HT1080 (cell line): ENCODE measurements at places on chromosomes 16 and 17.
A peak's percentile ranks its signal among the peaks of the same experiment; 100 is the strongest.

DNA sequence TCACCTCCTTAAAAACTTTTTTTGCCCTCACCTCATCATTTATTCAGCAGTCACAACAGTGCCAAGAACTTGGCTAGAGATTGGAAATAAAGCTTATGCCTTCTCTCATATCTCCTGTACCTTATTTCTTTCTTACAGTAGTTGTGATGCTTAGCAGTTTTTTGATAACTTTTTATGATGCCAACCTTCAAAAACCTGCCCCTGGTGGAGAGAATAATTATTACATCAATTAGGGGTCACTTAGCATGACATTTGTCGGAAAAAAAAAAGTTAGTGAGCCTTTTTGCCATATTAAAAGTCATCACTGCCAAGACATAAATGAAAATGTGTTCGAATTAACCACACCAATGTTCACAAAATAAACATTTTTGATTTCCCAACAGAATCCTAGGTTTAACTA is 296.6 kb downstream of the WWOX start:
- no peak for DNase-seq

- no peak for DNase-seq
These were observed 4.4 kb downstream of the DHRS7B start for GRCh38 chr17:21131137-21131536.

GRCh38 chr16:30768583-30769181 is 6.6 kb downstream of the RNF40 start:
- DNase-seq: no peak

- DNase-seq: no peak
These were observed 2.3 kb downstream of the LCAT start for GRCh38 chr16:67941469-67942199.

DNA sequence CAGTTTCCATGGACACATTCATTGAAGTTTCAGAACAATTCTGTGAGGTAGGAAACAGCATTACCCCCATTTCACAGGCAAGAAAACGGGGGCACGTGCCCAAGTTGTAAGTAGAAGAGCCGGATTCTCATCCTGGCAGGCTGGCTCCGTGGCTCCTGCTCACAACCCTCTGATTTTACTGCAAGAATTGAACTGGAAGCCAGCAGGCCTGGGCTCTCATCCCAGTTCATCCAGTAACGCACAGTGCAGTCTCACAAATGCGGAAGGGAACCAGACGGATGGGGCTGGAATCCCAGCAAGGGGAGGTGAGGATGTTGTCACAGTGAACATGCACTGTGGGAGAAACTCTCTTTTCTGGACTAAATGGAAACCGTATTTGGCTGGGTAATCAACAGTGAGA is 40.7 kb upstream of the DOC2B start:
- no peak for DNase-seq

- no peak for DNase-seq
These were observed 37.7 kb downstream of the RNF135 start for GRCh38 chr17:31008374-31009041.

GRCh38 chr16:84519855-84520254 is 15.4 kb upstream of the MEAK7 start:
- DNase-seq: no peak

DNA sequence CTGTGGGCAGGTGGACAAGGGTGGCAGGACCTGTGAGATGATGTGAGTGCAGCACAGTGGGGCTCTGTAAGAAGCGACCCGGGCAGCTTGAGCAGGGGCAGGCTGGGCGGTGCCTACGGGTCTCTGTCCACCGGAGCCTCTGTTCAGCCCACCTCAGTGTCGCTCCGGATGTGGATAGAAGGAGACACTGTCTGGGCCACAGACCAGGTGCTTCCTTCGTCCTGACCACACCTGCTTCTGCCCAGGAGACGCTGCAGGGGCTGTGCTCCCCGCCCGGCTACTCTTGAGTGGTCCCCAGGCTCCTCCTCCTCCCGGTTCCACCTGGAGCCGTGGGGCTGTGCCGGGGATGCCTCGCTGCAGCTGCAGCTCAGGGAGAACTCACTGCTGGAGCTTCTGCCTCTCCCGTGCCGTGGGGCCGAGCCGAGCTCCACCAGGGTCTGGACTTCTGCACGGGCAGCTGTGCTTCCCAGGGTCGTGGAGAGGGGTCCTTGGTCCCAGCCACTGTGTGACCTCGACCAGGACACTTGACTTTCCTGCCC is 21.5 kb downstream of the METRNL start:
- DNase-seq: no peak

- DNase-seq: no peak
These were observed 39.0 kb upstream of the TEKT3 start for GRCh38 chr17:15380446-15380845.

DNA sequence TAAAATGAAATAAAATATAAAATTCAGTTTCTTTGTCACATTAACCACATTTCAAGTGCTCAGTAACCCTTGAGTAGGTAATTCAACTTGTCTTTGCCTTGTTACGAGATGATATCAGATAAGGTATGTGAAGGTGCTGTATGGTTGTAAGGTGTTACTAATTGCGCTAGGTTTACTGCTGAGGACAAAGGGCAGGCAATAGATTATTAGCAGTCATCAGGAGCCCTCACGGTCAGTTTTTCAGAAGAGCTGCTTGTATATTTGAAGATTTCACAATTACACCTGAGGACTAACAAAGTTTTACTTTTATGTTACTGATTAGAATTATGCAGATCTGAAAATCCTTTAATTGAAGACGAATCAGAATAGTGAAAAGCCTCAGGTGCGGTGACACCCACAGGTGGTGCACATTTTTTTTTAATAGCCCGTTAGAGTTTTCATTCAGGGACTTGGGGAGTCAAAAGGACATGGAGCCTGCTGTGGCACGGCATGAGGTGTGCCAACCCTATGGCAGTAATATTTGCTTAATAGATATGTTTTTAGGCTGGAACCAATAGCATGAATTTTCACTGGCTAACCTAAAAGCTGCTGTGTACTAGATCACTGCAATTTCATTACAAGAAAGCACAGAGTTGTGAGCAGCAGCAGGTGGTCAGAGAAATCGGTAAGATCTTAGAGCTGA is 16.4 kb downstream of the NDEL1 start:
- DNase-seq: no peak

GRCh38 chr17:7997186-7997585 is 5.2 kb upstream of the GUCY2D start:
- DNase-seq: peak; percentile 49

DNA sequence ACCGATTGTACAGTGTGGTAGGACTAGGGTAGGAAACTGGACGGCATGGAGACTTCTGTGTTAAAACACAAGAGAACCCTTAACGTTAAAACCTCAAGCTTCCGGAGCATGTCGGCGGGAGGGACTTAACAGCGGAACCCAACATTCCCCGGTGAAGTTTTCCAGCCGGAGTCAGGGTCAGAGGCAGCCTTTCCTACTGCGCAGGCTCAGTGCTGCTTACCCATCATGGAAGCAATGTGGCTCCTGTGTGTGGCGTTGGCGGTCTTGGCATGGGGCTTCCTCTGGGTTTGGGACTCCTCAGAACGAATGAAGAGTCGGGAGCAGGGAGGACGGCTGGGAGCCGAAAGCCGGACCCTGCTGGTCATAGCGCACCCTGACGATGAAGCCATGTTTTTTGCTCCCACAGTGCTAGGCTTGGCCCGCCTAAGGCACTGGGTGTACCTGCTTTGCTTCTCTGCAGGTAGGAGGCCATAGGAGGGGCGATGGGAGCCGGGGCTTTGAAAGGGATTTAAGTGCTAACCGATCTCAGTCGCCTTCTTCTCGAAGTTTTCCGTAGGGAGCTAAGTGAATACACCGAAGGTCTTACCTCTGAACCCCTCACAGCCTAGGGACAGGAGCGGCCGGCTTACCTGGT is at the start of gene PIGL:
TSS of gene PIGL (plus strand) at position 209 of the 634 bp plus-strand sequence. CDS start at position 226, 17 bp downstream.
- peak; percentile 85 for DNase-seq

DNA sequence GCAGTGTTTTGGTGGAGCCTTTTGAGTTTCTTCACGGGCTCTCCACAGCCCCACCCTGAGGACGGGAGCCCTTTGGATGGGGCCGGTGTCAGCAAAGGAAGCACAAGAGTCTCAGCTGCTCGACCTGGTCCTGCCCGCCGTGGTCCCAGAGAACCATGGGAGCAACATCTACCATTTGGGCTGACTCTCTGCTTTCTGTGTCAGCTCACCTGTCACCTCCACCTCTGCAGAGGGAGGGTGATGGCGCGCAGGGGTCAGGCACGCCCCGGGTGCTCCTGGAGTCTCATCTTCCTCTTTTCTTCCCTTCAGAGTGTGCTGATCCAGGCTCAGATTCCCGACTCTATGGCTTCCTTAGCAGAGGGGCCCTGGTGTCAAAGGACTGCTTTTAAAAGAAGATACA is 171.7 kb downstream of the LAT start:
- DNase-seq: no peak

DNA sequence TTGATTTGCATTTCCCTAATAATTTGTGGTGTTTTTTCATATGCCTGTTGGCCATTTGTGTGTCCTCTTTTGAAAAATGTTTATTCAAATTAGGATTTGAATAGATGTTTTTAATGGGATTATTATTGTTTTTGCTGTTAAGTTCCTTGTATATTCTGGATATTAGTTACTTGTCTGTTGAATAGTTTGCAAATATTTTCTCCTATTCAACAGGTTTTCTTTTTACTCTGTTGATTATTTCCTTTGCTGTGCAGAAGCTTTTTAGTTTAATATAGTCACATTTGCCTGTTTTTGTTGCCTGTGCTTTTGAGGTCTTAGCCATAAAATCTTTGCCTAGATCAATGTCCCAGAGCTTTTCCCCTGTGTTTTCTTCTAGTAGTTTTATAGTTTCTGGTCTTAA is 9.6 kb downstream of the GDE1 start:
- no peak for DNase-seq

- DNase-seq: no peak
These were observed 49.2 kb upstream of the NLK start for GRCh38 chr17:27993161-27993695.

- DNase-seq: no peak
These were observed at the start of gene ARL5C for GRCh38 chr17:39165841-39166349. ARL5C (minus strand) TSS chr17:39166161; CDS start chr17:39165760, 401 bp downstream.

DNA sequence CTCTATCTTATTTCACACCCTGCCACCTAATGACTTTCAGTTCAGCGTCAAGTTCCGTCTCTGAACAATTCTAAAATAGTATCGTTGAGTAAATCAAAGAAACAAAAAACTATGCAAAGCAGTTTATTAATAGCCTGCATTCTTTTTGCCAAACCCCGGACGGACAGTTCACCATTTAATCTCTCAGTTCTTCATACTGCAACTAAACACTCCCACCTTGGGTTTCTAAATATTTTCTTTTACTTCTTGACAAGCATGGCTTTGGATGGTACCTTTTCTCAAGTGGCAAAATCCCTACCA is 1.2 kb downstream of the MYH11 start:
- DNase-seq: no peak

- no peak for DNase-seq
These were observed 2.5 kb upstream of the ATP6V0C start for GRCh38 chr16:2511128-2511800.

GRCh38 chr17:66459811-66460270 is 157.4 kb downstream of the PRKCA start:
- peak; percentile 97 for DNase-seq

DNA sequence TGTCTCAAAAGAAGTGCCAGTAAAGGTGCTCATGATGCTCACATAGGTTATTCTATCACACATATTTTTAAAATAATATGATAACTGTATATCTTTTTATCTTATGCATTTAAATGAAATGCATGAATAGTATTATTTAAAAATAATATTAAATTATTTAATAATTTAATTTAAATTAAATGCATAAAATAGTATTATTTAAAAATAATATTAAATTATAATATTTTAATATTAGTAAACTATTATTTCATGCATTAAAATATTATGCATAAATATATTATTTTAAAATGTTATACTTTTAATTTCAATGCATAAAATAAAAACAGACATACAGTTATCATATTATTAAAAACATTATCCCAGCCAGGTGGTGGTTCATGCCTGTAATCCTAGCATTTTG is 33.4 kb downstream of the TMC7 start:
- DNase-seq: no peak

DNA sequence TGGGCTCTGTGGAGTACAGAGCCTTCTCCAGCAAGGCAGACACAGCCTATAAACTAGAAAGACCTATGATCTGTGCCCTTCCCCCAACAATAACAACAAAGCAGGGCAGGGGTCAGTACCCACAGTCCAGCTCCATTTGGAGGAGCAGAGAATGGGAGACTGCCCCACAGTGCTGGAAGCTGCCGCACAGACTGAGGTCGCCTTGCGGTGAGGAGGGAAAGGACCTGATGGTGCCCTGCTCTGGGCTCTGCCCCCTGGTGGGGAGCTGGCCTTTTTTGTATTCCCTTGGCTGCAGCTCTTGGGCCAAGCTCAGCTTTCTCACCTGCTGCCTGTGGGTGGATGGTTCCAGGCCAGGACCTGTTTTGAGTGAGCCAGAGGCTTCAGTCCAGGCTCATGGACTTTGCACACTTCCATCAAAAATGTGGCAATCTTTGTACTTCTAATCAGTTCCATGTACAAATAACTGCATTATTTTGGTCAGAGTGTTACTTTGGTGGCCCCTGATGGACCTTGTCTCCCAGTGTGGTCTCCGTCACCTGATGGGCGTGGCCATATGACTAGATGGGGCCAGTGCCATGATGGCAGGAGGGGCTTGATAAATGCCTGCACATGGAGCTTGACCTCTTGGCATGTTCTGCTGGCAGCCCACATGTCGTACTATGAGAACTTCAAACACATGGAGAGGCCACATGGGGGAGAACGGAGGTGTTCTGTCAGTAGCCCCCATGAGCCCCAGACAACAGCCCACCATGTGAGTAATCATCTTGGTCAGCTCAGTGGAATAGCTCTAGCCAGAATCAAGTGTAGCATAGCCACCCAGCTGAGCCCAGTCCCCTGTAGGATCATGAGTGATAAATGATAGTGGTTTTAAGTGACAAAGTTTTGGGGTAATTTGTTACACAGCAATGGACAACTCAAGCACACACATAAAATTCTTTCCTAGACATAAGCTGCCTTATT is 24.2 kb downstream of the B9D1 start:
- DNase-seq: peak; percentile 40

DNA sequence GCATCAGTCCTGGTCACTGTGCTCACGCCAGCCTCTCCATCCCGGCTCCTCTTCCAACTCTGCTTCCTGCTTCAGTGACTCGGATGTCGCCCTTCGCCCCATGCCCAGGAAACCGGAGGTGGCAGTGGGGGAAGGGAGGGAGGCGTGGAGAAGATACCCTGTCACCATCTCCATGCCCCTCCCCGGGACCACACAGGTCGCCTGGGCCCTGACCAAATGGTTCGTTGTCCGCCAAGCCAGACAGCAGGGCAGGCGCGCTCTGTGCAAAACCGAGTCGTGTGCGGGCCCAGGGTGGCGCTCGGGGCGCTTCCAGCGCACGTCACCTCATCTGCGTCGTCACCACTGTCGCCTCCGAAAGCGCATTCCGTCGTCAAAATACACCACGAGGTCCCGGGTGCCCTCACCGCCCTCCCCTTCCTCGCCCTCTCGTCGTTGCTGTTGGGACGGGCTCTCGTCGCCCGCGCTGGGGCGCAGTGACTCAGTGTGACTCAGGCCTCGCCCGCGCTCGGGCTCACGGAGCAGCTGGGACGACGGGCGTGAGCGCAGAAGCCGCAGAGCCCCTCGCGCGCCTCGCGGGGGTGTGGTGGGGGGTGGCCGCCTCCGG is 39.2 kb downstream of the ZNF778 start:
- no peak for DNase-seq

DNA sequence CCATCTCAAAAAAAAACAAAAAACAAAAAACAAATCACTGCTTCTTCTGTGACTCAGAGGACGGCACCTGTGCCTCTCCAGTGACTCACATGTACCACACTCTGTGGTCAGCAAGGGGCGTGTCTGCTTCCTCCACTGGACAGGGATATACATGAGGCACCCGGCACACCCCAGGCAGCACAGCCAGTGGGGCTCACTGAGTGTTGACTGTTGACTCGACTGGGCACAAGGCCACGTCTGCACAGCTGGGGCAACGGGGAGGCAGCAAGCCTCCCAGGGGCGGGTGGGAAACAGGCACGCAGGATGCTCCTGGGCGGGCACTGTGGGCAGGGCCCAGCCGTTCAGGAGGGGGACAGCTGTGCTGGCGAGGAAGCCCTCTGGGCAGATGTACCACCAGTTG is 64.1 kb downstream of the TIMM22 start:
- peak; percentile 98 for DNase-seq
